Fibroblast of skin of right quadriceps (primary cell): ENCODE measurements at places on chromosomes 16 and 17.
A peak's percentile ranks its signal among the peaks of the same experiment; 100 is the strongest.

DNA sequence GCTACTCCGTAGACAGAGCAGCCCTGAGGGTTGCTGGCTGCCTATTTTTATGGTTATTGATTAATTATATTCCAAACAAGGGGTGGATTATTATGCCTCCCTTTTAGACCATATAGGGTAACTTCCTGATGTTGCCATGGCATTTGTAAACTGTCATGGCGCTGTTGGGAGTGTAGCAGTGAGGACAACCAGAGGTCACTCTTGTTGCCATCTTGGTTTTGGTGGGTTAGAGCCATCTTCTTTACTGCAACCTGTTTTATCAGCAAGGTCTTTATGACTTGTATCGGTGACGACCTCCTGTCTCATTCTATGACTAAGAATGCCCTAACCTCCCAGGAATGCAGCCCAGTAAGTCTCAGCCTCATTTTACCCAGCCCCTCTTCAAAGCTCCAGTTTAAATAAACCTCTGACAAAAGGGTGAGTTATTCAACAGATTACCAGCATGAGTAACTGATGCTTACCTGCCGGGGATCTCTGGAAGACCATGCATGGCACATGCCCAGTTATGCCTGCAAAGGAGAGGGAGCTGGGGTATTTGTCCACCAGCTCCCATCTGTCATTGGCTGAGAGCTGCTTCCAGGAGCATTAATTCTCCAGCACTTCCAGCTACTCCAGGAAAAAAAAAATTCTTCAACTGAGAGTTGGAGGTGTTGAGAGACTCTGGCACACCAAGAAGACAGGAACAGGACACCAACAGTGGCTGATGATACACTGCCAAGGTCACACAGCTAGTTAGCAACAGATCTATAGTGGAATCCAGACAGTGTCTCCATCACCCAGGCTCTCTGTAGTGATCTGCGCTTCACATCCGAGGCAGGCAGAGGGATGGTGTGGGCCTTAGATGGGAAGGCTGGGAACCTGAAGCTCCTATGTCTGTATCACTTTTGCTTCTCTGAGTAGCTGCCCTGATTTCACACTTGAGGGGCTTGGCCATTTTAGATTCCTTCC, 36.6 kb upstream of the IL21R start:
- DNase-seq: peak; percentile 52

DNA sequence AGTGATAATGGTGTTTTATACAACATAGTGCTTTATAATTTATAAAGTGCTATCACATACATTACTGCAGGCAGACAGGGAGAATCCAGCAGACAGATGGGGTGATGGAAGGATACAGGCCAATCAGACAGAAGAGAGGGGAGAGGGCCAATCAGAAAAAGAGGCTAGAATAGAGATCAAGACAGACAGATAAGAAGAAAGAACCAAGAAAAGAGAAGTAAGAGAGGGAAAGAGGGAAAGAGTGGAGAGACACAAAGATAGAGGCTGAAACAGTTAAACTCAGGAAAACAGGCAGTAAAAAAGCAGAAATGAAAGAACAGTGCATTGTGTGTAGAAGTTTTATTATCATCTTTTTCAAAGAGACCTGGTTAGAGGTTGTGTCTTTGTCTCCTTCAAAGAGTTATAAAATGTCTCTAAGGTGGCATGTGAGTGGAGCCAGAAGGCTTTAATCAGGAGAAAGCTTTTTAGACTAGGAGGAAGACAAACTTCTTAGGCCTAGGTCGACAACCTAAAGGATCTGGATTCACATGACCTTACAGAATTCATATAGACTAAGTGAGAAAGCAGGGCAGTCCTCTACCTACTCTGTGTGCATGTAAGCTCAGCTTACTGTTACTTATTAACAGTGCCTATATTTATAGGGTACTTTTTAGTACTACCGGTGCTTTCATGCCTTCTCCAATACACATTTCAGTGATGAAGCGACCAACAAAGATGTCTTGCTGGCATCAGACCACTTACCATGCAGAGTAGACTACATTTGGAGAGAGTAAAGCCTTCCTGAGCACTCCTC, 8.3 kb upstream of the CHD3 start:
- no peak for DNase-seq

DNA sequence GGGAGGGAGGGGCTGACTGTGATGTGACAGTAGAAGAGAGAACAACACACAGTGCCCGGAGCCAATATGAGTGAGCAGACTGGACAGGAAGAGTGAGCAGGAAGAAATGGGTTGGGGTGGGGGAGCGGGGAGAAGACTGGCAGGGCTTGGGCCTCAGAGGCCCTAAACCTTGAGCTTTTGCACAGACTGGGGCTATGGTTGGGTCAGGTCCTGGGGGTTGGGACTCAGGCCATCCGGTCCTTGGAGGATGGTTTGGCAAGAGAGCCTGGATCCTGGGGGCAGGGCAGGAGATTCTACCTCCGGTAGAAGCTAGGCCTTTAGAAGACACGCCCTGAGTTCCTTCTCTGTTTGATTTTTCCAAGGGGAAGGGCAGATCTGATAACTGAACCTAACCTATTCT, 1.1 kb downstream of the CAMTA2 start:
- DNase-seq: no peak

GRCh38 chr16:62079236-62079635, 43.0 kb upstream of the CDH8 start:
- DNase-seq: peak; percentile 31

DNA sequence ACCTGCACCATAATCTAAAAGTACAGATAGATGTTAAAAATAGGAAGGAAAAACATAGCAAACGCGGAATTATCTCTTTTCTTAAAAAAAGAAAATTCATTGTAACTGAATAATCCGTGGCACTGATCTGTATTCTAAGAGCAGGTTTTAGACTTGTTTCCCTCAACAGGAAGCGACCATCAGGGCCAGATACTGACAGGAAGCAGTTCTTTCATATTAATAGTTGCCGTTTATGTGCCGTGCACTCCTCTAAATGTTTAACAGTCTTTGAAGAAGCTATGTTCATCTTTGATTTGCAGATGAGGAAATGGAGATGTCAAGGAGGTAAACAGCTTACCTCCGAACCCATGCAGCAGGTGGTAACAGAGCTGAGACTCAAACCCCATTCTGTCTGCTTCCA, 23.6 kb downstream of the DYNLRB2 start:
- DNase-seq: no peak

GRCh38 chr17:64073771-64074703, 53.6 kb upstream of the ICAM2 start:
- no peak for DNase-seq

- DNase-seq: no peak
Measured at GRCh38 chr17:9802294-9802693, 10.9 kb upstream of the DHRS7C start.

GRCh38 chr17:31534223-31534888, 142.9 kb downstream of the RAB11FIP4 start:
- no peak for DNase-seq

GRCh38 chr16:62821824-62822223, 785.6 kb upstream of the CDH8 start:
- DNase-seq: peak; percentile 28

DNA sequence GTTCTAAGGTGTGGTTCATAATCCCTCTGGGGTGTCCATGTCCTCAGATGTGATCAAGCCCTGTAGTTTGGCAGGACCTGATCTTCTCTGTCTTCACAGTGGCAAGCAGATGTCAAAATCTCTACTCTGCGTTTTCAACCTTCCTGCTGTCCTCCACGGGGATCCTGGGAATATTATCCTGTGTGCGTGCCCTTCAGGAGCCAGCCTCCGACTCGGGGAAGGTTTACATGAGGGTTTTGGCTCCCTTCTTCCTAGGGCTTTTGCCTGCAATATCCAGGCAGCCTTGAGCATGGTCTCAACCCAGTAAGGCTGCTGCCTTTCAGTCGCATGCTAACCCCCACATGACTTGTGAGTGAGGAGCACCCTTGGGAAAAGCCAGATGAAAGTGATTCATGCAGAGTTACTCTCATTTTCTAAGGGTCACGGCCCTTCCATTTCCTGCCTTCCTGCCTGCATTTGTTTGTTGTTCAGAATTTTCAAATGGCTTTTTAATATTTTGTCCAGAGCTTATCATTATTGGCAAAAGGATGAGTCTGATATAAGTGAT, 202.2 kb upstream of the CHMP6 start:
- DNase-seq: peak; percentile 93

DNA sequence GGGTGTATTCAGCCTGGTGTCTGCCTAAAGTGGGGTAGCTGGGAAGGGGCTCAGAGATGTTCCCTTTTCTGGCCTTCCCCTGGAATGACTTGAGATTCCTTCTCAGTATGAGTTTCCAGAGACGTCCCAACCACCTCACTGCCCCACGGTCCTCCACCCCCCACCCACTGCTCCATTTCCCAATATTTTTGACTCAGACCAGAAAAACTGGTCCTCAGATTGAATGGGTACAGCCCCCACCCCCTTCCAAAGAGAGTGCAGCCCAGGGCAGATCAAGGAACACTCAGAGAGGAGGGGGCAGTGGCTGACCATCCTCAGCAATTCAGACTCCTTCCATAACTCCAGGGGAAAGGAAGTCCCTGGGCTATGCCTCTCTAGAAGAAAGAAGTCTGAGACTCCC, 3.2 kb downstream of the ACLY start:
- no peak for DNase-seq

DNA sequence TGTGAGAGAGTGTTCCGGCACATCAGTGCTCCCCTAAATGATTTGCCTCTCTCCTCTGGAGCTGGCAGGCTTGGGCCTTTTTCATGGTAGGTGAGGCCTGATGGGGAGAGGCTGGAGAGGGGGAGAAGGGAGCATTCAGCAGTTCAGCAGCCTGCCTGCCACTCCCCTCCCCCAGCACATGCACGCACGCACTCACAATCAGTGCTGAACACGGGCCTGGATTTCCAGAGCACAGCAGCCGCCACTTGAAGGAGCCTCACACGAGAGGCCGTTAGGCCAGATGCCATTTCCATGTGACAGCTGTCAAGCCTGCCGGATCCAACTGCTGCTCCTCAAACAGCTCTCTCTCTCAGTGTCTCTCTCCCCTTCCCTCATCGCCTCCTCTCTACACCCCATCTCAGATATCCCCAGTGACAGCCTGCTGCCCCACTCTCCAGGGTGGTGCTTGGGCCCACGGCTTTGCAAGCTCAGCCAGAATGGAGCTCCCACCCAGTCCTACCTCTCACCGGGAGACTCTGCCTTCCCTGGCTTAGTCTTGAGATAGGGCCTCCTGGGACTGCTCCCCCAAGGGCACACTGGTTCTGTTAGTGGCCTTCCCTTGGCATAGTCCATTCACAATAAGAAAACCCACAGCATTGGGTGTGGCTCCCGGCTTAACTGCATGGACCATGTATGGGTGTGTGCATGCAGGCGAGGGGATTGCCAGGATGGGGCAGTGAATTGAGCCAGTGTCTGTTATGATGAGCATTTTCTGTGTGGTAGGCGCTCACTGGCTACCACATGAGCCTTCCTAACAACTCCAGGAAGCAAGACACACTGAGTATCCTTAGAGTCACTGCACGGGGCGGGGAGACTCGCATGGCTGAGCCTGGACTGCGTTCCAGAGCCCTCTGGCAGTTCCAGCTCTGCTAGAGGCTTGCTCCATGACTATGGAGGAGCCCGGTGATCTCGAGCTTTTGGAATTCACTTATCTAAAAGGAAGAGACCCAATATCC, 226.2 kb downstream of the CCDC182 start:
- DNase-seq: peak; percentile 42

- DNase-seq: no peak
Measured at GRCh38 chr17:47895347-47895855, 635 bp upstream of the SP2 start.

- no peak for DNase-seq
Measured at GRCh38 chr16:10658943-10659342, 35.8 kb downstream of the TEKT5 start.

GRCh38 chr17:75959051-75959838, 18.4 kb upstream of the FBF1 start:
- no peak for DNase-seq

DNA sequence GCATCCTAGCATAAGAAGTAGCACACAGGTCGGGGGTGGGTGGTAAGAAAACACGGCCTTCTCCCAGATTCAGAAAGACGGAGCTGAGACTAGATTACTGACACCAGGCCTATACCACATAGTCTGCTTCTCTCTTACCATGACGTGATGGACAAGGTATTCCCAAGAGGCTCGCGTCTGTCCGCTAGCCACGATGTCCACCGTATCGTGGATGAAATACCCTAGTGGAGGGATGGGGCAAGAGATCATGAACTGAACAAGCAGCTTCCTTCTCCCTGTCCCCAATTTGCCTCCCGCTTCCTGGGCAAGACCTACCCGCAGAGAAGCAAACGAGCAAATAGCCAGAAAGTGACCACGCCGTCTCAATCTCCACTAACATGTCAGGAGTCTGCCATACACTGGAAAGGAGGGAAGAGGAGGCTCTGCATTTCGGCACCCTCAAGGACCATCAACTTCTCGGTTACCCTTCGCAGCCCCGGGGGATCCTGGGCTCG, 820 bp downstream of the TLCD1 start:
- DNase-seq: peak; percentile 50

DNA sequence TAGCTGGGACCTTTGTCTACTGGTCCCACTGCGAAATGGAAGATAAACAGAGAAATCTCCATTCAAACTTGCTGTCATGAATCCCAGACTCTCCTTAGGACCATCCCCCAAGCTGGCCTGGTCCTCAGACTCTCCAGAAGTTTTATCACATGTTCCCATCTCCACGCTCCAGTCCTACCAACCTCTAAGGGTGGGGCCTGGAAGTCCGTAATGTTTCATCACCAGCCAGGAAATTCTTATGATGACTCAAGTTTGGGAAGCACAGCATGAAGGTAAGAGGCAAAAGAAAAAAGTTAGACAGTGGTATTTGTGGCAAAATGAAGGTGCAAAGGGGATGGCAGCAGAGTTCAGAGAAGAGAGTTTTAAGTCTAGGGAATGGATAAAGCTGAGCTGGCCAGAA, 52.7 kb downstream of the ZNF18 start:
- DNase-seq: no peak

DNA sequence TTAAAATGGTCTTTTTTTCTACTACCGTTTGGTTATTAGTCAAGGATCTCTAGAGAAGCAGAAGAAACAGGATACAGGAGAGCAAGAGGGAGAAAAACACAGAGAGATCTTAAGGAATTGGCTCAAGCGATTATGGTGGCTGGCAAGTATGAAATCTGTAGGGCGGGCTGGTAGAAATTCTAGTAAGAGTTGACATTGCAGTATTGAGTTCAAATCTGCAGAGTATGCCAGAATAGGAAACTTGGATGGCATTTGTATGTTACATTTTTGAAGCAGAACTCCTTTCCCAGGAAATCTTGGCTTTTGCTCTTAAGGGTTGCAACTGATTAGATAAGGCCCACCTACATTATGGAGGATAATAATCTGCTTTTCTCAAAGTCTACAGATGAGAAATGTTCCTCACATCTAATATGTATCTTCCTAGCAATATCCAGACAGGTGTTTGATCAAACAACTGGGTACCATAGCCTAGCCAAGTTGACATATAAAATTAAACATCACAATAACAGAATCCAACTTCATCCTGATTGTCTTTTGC, 4.0 kb downstream of the KCNJ16 start:
- no peak for DNase-seq
